Stimulated activated CD8-positive, alpha-beta memory T cell treated with anti-CD3 and anti-CD28 coated beads, Interleukin-7, amount 100 ng/mL, for 1 hour (primary cell): ENCODE measurements at places on chromosomes 5 and 9.

DNA sequence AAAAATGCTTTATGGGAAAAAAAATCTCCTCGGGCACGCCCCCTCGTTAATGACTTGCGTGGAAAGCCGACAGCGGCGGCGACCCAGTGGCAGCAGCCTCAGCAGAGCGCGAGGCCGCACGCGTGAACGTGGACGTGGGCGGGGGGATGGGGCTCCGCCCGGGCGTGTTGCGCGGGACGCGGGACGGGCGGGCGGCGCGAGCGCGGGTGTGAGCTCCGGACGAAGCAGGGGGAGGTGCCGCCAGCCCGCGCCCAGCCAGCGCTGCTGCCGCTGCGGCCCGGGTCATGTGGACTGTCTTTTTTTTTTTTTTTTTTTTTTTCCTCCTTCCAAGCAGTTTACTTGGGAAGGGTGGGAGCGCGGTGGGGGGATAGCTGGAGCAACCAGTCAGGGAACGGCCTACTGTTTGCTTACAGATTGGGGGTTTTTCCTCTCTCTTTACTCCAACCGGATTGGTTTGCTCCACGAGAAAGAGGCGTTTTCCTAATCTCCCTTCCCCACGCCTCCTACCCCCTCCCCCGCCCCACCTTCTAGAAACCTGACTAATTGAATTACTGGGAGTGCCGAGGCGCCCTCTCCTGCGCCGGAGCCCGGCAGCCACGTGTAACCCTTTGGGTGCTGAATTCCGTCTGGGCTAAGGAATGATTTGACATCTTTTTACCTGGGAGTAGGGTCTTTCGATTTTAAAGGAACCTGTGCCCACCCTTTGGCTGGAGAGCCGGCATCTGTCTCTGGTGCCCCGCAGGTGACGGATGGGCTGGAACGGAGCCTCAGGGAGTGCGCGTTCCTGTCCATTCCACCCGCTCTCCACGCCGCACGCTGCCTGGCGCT is 1.7 kb upstream of the EFNA5 start:
- no peak for DNase-seq

DNA sequence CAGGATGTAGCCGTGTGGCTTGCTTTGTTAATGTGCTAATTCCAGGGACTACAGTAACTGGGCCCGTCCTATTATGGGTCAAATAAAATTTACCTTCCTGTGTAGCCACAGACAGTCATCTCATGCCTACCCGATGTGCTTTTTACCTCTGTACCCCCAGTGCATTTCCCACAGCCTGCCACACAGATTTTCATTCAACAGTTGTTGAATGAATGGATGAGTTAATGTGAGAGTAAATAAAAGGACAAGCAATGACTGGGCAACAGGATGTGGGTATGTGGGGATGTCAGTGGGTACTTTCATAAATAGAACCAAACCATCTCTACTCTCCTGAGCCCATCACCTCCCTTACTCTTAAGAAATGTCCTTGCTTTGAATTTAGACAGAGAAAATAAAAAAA is 441.2 kb upstream of the ZNF462 start:
- DNase-seq = no peak

DNA sequence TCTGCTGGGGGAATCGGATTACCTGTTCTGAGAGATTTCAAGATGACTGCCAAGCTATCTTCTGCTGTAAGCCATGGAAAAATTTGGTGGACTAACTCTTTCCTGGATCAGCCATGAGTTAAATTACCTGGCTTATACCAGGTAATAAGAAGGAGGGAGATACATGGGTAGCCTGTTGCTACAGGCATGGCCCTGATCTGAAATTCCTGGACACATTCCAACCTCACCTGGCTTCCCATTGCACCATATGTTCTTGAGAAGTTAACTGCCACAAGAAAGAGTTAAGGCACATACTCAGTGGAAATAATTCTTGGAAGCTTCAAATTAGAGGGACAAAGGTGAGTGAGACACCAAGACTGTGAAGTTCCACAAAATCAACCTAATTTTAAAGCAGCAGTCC is 371.3 kb downstream of the ACTL7B start:
- DNase-seq = no peak

- DNase-seq = no peak
Measured at GRCh38 chr9:126631254-126631653, 17.5 kb downstream of the LMX1B start.

DNA sequence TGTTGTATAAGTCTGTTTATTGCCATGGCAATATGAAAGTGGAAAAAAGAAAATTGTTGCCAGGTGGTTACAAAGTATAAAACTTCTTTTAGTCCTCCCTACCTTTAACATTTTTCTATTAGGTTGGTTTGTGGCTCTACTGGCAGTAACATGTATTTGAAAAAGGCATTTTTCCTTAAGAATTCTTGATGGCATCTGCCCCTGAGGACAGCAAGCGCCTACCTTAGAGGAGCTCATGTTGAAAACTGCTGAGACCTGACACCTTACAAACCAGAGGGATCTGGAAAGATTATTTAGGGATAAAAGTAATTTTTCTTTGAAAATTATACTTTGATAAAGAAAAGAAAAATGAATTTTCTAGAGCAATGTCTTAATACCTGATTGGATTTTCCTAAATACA is 208.1 kb downstream of the CAVIN4 start:
- no peak for DNase-seq

DNA sequence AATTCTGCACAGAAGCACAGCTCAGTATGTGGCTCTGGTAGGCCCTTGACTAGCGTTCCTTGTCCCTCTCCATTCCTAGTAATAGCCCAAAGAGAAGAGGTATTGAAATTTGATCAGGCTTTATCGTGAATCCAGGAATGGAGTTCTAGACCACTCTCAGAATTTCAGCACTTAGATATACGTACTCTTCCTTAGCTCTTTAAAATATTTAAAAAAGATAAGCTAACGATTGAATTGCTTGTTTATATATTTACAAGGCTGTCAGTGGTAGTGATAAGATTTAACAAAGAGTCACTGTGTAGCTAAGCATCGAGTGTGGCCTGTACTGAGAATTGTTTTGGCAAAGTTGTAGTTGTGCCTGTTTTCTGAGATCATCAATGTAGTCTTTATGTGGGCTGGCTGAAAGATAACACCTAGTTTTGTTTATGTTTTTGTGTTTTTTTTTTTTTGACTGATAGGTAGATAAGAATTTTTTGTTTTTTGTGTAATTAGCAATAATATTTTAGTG is 2.5 kb downstream of the KIAA1958 start:
- no peak for DNase-seq

DNA sequence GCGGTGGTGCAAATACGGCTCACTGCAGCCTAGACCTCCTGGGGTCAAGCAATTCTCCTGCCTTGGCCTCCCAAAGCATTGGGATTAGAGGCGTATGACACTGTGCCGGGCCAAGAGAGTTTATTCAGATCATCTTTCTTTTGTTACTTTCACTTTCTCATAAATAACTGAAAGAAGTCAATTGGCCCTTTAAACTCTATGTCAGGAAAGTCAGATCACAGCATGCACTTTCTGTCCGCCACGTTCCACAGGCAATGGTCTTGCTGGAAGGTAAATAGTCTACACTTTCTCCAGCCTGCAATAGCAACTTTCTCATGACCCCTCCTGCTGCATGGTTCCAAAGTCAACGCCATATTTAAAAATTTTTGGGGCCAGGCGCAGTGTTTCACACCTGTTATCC is 6.5 kb upstream of the ARRDC1 start:
- no peak for DNase-seq

GRCh38 chr5:135154197-135154596 is 120.2 kb upstream of the PITX1 start:
- no peak for DNase-seq

GRCh38 chr9:111876179-111876578 is 20.4 kb upstream of the UGCG start:
- no peak for DNase-seq

GRCh38 chr9:13915591-13916301 is 398.2 kb downstream of the NFIB start:
- DNase-seq = no peak

DNA sequence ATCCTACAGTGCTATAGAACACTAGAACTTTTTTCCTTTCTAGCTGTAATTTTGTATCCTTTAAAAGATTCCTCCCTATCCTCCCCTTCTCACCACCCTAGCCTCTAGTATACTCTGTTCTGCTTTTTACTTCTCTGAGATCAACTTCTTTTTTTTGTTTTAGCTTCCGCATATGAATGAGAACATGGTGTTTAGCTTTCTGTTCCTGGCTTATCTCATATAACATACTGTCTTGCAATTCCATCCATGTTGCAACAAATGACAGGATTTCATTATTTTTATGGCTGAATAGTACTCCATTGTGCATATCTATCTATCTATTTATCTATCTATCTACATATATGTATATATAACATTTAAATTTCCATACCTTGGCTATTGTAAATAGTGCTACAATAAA is 126.0 kb upstream of the MAN2A1 start:
- DNase-seq = no peak

GRCh38 chr9:129624947-129625346 is 1.0 kb upstream of the NTMT1 start:
- no peak for DNase-seq

DNA sequence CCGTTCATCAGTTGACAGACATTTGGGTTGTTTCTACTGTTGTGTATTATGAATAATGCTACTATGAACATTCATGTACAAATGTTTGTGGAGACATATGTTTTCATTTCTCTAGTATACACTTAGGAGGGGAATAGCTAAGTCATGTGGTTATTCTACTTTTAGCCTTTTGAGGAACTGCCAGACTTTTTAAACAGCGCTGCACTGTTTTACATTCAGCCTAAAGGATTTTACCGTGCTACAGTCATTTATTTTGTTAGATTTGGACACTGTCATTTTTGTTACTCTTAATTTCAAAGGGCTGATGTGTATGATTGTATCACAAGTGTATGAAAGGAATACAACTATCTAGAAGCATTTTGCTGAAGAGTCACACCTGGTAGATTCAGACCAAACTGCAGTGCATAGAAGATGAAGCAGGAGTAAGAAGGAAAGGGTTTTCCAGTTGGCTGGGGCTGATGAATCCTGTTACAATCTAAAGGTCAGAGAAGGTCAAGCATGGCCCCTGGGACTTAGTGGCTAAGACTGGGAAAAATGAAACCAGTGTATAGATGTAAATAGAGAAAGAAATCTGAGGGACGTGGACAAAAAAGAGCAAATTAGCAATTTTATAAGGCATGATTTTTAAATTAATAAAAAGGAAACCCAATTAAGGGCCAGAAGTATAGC is 509.7 kb downstream of the PSAT1 start:
- DNase-seq = no peak
